Naive thymus-derived CD8-positive, alpha-beta T cell (primary cell): ENCODE measurements at places on chromosomes 7 and 10.

GRCh38 chr7:31108097-31108657 is 56.1 kb downstream of the ADCYAP1R1 start:
- H3K4me3 ChIP-seq = no peak overlapping the region
- H3K4me1 ChIP-seq = no peaks in the 10 kb centered on the region
- H3K27me3 ChIP-seq = peaks cover 5% of the 10 kb centered on the region
- no peak overlapping the region for H3K27ac ChIP-seq
- no peaks in the 10 kb centered on the region for H3K36me3 ChIP-seq

GRCh38 chr7:149741629-149742028 is 31.8 kb downstream of the ZNF467 start:
- H3K36me3 ChIP-seq = no peaks in the 10 kb centered on the region
- peaks cover 72% of the 10 kb centered on the region for H3K27me3 ChIP-seq
- H3K4me3 ChIP-seq = peak overlapping the region; percentile 84
- peaks cover 8% of the 10 kb centered on the region for H3K4me1 ChIP-seq

GRCh38 chr10:89632824-89633223 is 12.2 kb downstream of the PANK1 start:
- DNase-seq = no peak
- no peaks in the 10 kb centered on the region for H3K36me3 ChIP-seq
- H3K27me3 ChIP-seq = no peaks in the 10 kb centered on the region
- no peak overlapping the region for H3K4me3 ChIP-seq
- H3K4me1 ChIP-seq = no peaks in the 10 kb centered on the region

GRCh38 chr10:125004571-125005311 is 62.8 kb downstream of the ZRANB1 start:
- no peaks in the 10 kb centered on the region for H3K4me1 ChIP-seq
- no peak for DNase-seq
- no peak overlapping the region for H3K27ac ChIP-seq
- H3K4me3 ChIP-seq = no peak overlapping the region
- no peaks in the 10 kb centered on the region for H3K36me3 ChIP-seq

GRCh38 chr7:118259115-118259514 is 34.6 kb downstream of the ANKRD7 start:
- H3K36me3 ChIP-seq = no peaks in the 10 kb centered on the region
- H3K27me3 ChIP-seq = peaks cover 3% of the 10 kb centered on the region

DNA sequence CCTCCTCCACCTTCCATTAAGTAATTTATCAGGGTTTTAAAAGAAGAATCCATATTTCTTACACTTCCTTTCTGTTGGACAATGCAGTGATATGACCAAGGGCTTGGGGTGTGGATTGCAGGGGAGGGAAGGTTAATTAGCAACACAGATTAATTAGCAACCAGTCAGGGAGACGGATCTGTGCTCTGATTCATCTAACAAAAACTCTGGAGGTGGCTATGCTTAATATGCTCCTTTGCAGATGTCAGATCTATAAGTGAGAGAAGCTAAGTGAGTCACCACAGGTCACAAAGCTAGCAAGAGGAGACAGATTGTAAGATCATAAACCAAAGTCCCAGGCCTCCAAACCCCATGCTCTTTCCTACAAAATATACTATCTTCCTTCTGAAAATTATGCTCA is 178.8 kb upstream of the ITGB1 start:
- no peaks in the 10 kb centered on the region for H3K36me3 ChIP-seq
- peak overlapping the region; percentile 97 for H3K27ac ChIP-seq
